ENCODE measurements at places on chromosomes 6 and 20.

GRCh38 chr6:159535656-159536350, 157.2 kb downstream of the SOD2 start:
- DNase-seq = no peak

DNA sequence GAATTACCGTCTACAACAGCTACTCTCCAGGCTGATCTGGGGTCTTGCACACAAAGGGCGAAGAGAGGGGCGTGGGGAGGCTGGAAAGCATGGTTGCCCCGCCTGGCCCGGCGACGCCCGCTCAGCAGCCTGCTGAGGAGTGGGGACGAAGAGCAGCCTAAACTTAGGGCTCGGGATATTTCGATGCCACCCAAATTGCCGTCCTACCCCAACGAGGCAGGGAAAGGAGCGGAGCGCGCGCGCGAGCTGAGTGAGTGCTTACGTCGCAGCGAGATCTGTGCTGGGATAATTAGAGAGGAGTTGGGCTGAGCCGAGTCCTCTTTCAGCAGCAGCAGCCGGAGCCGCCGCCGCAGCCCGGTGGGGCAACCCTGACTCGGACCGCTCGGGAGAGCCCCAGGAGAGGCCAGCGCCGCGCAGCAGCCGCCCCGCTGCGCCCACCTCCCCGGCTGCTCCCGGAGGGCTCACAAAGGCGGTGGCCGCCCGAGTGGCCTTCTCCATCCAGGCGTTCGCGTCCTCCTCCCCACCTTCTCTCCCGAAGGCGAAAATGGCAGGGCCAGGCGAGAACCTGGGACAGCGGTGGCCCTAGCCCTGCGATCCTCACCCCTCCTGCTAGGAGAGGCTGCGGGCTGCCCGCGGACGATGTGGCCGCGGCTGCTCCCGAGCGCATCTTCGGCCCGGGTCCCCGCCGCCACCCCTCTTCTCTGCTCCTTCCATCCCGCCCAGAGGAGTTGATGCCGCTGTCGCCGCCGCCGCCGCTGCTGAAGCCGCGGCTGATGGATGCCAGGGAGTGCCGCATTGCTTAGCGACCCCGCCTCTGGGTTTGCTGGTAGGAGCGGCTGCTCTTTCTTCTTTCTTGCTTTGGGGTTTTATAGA, at the start of gene CLVS2:
Gene CLVS2 (plus strand): TSS at position 315 of the 873 bp plus-strand sequence. CDS start 1,543 bp downstream, outside the sequence.
- peak; percentile 73 for DNase-seq

DNA sequence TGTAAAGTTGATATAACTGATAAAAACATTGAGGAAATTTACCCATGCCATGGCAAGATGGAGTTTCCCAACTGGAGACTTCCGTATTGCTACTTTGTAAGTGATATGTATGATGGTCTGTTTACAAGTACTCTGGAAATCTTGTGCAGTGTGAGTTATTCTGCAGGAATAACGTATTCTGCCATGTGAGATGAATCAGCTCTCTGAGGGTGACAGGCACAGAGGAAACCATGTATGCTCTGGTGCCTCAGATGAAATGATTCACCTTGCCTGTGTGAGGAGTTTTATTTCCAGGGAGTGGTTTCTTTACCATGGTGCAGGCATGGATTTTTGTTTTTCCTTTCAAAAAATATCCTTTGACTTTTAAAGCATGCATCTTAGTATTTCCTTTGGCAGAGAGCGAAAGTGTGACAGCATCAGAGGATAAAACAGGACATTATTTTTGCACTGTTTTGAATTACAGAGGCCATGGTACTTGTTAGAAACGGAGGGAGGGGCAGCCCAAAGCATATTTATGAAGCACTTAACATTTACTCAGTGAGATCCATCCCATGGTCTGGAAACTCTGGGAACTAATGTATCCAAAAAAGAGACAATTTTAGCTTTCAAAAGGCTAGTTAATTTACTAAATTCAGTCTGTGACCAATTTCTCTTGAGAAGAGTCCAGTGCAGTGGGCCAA, 36.0 kb upstream of the MTRF1L start:
- DNase-seq = no peak

DNA sequence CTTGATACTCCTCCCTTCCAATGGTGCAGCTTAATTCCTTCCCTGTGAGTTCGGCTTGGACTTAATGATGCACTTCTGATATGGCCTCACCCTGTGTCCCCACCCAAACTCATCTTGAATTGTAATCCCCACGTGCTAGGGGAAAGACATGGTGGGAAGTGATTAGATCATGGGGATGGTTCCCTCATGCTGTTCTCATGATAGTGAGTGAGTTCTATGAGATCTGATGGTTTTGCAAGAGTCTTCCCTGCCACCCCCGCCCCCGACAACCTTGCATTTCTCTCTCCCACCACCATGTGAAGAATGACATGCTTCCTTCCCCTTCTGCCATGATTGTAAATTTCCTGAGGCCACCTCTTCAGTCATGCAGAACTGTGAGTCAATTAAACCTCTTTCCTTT, 50.3 kb upstream of the HLA-G start:
- no peak for DNase-seq

DNA sequence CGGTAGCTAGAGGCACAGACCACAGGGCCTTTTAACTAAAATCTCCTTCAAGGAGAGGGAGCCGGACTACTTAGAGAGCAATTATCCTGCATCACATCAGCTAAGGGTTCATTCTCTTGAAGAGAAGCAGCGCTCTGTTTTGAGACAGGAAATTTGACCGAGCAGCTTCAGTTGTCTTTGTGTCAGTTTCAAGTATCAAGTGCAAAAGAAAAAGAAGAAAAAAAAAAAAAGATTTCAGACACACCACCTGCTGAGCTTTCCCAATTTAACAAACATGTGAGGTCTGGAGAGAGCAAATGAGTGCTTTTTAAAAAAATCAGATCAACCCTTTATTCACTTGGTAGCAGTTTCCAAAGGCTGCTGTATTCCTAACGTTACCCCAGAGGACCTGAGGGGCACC, 273.5 kb upstream of the POU3F2 start:
- no peak for DNase-seq

- DNase-seq = no peak
These were observed 55.4 kb downstream of the VEGFA start for GRCh38 chr6:43825187-43826115.

DNA sequence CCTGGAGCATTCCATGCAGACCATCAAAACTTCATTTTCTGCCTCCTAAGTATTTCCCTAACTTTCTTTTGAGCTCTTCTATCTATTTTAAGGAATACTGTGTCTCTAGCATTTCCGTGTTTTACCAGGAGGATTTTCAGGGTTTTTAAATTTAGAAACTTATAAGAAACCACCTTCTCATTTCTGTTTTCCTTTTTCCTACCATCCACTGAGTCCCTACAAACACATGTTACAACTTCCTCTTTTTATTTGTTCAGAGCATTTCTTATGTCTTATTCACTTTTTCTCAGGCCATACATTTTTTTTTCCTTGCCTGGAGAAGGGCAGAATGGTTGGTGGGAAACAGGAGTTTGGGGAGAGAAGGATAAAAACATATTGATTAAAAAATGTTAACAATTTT, 130.0 kb upstream of the BMP5 start:
- no peak for DNase-seq

DNA sequence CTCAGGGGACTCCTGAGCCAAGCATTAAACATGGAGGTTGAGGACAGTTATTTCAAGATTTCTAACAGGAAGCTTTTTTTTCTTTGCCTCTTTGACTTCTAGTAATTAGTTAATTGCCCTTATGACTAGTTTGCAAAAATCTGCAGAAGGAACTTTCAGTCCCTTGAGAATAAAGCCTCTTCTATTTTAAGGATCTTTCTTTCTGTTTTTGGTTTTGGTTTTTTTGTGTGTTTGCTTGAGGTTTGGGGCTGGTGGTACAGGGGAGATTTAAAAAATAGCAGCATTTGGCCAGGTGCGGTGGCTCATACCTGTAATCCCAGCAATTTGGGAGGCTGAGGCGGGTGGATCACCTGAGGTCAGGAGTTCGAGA, 259.3 kb downstream of the BMP7 start:
- DNase-seq = no peak

DNA sequence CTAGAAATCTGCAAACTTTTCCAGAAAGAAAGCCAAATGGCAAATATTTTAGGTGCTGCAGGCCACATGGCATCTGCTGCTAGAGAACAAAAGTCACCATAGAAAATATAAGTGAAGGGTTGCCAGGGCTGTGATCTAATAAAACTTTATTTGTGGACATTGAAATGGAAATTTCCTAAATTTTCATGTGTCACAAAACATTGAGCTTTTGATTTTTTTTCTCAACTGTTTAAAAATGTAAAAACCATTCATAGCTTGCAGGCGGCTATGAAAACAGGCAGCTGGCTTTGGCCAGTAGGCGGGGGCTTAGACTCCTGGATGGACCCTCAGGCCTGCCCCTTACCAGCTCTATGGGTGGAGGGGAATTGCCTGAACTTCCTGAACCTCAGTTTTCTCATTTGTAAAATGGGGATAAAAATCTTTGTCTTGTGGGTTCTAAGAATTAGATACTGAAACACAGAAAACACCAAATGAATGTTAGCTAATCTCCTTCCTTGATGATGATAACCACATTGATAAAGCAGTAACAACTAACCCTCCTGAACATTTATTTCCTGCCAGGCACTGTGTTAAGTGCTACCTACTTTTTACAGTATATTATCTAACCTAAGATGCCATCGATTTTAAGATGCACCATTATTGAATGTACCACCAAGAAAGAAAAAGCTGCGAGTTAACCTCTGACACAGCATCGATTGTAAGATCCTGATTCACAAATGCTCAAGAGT, 85.5 kb downstream of the SLC22A23 start:
- DNase-seq = no peak

DNA sequence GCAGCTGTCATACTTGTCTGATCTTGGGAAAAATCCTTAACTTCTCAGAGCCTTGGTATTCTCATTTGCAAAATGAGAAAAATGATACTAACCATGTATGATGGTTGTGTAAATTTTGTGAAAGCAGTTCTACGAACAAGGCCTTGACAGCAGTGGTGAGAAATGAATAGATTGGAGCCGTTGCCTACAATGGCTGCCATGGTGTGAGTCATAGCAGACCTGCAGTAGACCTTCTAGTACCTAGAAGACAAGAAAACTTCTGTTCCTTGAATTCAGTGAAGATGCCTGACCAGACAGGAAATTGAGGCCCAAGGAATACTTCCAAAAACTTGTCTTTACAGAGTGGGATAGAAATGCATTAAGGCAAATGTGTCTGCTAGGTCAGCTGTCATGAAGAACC, 338.9 kb downstream of the QKI start:
- DNase-seq = no peak

DNA sequence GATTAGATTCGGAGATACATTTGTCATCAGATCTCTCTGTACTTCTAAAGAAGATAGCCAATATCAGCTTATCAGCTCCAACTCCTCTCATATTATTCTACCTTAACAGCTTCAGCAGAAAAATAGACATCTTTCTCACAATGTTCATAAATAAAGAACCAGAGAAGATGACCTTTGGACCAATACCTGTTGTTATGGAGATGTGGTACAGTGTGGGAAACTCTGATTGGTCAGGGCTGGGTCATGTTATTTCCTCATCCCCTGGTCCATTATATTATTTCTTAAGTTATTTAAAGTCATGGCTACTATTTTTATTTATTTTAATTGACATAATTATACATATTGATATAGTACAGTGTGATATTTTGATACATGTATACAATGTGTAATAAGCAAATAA, 35.9 kb upstream of the POLR1H start:
- DNase-seq = no peak

- DNase-seq = no peak
These were observed 190.2 kb upstream of the SNX9 start for GRCh38 chr6:157632821-157633220.

DNA sequence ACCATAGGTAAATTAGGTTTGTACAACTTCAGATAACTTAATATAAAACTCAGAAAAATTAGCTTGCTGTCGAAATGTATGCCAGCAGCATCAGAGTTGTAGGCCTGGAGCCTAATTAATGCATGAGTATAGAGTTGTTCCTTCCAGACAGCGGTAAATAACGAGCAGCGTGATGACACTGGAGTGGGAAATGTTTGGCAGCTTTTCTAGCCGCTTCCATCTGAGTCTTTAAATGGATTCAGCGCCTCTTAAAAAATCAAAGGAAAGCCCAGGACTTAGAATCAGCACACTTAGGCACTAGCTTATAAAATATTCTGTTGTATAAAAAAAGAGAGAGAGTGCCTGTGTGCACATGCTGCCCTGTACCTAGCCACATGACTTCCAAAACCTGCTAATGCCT, 43.7 kb upstream of the SYNJ2 start:
- no peak for DNase-seq

DNA sequence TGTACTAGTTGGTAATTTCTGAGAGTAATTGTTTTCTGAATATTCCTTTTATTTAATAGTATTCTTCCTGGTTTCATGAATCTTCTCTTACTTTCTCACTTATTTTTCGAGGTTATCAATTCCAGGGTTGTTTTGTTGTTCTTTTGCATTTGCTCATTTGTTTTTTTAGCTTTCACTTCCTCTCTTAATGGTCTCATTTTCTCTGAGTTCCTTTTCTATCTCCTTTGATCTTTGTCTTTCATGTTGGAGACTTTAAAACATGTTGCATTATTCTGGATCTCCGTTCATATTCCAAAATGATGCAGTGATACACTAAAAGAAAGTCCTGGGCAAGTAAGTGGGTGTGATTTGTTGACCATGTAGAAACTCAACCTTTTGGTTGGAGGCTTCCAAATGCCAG, 345.3 kb upstream of the SLC35B3 start:
- DNase-seq = no peak

DNA sequence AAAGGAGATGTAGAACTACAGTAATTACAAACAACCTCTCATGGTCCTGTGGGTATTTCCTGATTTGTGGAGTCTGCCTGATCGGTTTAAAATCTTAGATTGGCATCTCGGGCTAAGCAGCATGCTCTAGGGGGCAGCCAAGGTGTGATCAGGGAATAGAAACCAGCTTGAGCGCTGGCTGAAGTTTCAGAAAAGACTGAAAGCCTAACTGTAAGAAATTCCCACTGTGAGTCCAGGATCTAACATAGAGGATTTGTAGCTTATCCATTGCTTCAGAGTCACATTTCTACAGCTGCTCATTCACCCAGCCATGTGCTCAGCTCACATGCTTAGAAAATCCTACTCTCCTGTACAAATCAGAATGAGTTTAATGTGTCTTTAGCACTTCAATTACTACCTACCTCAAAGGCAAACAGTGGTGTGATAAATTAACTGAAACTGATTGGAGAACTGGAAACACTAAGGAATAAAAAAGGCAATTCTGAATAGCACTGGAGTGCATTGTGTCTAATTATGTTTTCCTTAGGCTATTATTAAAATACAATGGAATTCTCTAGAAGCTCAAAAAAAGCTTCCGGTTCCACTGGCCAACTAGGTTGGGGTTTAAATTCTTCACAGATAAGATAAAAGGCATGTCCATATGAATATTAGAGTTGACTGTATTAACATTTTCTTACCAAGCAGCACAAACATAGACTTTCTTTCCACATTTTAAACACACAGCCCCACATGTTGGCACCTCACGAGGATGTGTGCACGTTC, 73.8 kb upstream of the MPC1 start:
- no peak for DNase-seq

DNA sequence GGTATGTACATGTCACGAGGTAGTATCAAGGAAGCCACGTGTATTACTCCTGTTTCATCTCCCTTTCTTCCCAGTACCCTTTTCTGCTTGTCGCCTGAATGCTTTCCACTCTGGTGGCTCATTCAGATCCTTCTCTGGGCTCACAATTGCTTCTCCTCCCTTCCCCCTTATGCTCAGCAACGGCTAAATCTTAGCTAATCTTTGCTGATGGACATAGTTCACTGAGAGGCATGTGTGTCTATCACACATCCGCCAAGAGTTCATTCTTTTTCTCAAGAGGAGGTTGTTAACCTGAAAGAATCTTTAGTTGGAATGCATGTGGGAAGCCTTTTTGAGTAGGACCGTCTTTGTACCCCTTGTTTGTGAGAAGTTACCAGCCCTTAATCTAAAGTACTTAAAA, 25.8 kb upstream of the MROH8 start:
- DNase-seq = no peak

Data from dorsolateral prefrontal cortex (tissue), 122 donors.